ENCODE measurements at places on chromosomes 13 and 19.
A peak's percentile ranks its signal among the peaks of the same experiment; 100 is the strongest.

GRCh38 chr13:113567681-113568080 is 16.9 kb upstream of the TFDP1 start:
- no peak for DNase-seq

GRCh38 chr19:6212403-6213265 is 67.1 kb downstream of the MLLT1 start:
- DNase-seq: no peak

DNA sequence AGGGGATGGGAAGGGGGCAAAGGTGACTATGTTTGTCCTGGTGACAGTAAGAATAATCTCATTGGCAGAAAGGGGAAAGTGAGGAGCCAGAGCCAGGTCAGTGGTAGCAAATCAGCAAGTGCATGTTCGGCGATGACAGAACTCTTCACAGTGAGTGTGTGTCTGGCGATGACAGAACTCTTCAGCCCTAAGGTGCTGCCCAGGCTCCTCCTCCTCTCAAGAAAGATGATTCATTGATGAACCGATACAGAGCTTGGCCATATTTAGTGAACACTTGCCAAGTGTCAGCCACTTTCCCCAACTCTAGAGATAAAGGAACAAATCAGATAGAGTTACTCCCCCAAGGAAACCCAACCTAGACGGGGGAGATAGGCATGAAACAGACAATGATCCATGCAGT is 199.3 kb upstream of the UBL3 start:
- DNase-seq: no peak

GRCh38 chr13:64765636-64766035 is 2464.5 kb downstream of the PCDH9 start:
- no peak for DNase-seq

GRCh38 chr13:97586941-97587340 is 153.0 kb downstream of the RAP2A start:
- no peak for DNase-seq

DNA sequence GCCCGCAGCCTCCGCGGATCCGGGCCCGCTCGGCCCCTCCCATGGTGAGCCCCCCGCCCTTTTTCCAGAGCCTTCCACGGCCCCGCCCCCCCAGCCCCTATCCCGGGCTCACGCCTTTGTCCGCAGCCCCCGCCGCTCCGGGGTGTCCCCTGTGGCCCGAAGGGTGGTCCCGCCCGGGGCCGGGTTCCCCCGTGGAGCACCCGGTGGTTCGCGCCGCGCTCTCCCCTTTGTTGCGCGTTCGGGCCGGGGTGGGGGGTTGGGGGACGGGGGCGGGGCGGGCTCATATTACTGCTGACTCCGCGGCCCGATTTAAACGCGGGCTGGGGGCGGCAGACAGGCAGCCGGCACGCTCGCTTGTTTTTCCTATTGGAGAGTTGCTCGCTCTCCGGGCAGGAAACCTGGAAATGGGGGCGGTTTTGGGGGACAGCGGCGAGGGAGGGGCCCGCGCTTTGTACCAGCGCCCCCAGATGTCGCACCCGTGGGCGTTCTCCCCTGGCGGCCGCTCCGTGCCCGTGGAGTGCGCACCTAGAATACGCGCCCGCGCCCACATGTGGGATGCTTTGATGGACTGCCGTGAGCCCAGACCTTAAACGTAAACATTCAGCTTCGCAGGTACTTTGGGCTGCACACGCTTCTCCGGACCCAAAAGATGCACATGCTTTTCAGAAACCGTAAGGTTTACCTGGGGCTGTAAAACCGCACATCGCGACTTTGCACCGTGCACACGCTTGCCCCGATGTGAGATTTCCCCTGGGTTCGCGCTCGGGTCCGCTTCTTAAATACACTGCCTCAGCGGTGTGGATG is 699 bp downstream of the PTOV1 start:
- no peak for DNase-seq

DNA sequence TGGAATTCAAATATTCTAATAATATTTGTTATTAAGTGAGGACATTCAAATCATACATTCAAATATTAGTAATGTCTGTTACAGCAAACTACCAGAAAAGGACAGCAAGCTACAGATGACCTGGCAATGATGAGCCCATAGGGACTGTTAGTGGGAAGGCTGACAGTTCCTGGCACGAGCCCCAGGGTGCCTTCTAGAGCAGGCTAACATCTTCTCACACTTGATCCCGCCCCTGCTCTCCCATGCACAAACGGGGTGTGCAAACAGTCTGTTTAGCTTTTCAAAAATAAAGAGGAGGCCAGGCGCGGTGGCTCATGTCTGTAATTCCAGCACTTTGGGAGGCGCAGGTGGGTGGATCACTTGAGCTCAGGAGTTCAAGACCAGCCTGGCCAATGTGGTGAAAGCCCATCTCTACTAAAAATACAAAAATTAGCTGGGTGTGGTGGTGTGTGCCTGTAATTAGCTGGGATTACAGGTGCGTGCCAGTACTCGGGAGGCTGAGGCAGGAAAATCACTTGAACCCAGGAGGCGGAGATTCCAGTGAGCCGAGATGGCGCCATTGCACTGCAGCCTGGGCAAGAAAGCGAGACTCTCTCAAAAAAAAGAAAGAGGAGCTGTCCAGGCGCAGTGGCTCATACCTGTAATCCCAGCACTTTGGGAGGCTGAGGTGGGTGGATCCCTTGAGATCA is 9.6 kb upstream of the GARRE1 start:
- no peak for DNase-seq

GRCh38 chr19:40689339-40690049 is 957 bp downstream of the NUMBL start:
- DNase-seq: peak; percentile 50

- no peak for DNase-seq
These were observed 38.9 kb downstream of the TMED1 start for GRCh38 chr19:10797078-10797477.

DNA sequence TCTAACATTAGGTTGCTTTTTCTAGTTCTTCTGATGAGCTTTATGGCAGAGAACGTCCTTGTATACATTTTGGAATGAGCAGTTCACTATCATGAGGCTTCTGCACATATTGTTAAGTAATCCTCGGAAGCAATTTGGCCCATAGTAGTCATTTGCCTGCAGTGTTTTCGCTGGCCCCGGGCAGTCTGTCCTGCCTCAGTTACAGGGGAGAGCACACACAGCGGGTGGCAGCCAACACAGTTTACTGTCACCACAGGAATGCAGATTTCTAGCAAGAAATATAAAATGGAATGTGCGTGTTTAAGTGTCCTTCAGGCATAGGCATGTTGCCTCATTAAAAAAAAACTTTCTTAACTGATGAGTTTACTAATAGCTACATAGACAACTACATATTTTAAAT is 71.5 kb upstream of the GJB6 start:
- DNase-seq: no peak

GRCh38 chr19:18286973-18287635 is 5.7 kb upstream of the JUND start:
- no peak for DNase-seq
